ENCODE measurements at places on chromosomes 1 and 21.

GRCh38 chr1:7407980-7408770 is 362.9 kb upstream of the VAMP3 start:
- DNase-seq: no peak

- DNase-seq: no peak
These were observed 11.4 kb downstream of the RGS5 start for GRCh38 chr1:163191301-163191700.

GRCh38 chr1:206079135-206079534 is 26.2 kb downstream of the RHEX start:
- DNase-seq: no peak

DNA sequence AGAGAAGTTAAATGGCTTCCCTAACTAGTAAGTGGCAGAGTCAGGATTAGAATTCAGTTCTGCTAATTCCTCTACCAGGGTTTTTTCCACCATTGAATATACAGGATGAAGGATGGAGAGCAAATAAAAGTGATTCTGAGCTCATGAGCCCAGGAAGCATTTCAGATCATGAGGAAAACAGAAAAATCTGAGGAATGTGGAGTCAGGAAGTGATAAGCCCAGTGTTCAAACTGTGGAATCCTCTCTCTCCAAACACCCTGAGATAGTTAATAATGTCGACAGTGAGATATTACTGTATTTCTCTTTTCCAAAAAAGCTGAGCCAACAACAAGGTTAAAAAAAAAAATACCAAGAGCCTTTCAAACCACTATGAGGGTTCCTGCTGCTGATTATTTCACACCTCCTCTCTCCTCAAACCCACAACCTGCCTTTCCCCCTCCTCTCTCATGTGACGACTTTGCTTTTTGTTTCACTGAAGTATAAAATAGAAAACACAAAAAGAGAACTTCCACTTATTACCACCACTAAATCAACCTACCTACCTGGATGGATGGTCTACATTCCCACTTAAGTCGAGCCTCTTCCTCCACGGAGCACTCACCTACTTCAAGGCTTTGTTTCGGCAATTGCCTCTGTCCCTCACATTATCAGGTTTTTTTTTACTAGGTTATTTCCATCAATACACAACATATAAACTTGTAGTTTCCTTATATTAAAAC is 8.9 kb downstream of the SLAMF1 start:
- peak; percentile 13 for DNase-seq

DNA sequence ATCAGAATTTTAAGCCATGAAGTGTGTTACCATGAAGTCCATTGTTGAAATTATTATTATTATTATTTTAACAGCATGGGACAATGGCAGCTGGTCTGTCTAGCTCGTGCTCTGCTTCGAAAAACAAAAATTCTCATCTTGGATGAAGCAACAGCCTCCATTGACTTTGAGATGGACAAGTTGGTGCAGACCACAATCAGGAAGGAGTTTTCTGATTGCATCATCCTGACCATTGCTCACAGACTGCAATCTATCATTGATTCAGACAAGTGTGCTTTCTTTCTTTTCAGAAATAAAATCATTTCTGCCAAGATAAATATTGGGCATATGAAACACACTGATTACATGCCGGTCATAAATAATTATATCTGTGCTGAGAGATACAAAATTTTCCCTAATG is 21.0 kb downstream of the HSPA13 start:
- DNase-seq: no peak

DNA sequence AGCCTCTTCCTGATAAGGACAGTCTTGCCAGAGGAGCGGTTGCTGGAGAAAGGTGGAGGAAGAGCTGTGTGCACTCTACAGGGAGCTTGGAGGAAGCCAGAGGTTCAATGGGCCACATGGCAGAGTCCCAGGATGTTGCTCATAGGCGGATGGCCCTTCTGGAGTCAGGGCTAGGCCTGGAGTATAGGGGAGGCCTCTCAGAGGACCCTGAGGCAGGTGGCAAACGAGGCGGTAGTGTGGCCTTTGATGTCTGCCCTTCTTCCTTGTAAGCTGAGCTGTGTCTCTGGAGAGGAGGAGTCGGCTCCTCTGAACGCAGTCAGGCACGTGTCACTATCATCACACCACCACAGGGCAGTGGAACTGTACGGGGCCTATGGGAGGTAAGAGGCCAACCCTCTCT is 8.6 kb downstream of the PKP1 start:
- DNase-seq: no peak

DNA sequence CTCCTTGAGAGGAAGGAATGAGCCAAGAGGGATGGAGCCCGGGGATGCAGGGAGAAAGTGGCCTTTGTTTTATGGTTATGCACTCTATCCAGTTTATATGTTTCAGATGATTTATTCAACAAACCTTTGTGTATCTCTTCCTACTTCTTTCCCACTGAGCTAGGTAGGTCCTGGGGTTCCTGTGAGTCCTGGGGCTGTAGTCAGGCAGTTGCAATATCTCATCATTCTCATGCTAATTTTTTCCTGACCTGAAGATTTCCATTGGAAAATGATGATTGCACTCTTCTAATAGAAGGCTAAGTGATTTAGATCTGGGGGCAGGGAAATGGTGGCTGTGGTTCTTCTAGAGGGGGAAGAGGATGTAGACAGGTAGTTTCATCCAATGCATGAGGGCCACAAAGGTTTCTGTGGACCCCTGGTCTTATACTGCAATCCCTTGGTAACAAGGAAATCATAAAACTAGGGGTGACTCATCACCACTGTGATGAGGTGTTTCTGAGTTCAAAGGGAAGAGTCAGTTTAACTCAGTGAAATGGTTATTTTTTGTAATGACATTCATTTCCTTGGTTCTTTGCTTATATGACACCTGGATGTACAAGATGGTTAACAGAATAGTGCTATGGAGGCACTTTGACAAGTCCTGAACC is 20.2 kb downstream of the B3GALT5 start:
- DNase-seq: peak; percentile 75

- no peak for DNase-seq
These were observed 6.9 kb downstream of the SLC9A1 start for GRCh38 chr1:27147842-27148518.

DNA sequence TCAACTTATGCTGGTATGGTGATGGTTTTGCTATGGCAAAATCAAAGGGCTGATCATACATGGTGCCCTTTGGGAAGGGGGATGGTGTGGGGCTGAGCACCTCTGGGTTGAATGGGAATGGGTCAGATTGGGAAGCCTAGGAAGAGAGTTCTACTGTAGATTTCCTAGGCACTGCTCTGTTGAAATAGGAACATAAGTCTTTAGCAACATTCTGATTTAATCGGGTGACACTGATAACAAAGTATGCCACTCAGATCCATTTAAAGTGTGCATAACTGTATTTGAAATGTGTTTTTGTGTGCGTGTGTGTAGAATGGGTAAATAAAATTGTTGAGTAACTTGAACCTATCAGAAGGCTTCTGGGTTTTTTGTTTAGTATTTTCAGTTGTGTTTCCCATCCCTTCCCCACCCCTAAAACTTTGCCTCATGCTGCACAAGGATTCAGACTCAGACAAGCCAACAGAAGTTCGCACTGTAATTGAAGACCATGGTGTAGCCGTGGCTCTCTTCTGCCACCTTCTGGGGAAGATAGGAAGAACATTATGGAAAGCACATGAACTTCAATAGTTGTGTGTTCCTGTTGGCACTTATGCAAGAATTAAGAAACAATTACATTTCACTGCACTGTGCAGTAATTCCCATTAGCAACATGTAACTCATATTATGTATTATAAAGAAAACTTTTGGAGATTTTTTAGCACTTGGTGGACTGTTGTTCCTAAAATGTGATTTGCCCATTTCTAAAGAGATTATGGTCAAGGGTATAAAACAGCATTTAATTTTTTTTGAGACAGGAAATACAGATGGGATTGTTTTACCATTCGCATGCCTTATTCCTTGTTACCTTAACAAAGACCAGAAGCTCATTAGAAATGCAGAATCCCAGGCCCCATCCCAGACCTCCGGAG is 10.9 kb upstream of the C4BPB start:
- DNase-seq: peak; percentile 66

DNA sequence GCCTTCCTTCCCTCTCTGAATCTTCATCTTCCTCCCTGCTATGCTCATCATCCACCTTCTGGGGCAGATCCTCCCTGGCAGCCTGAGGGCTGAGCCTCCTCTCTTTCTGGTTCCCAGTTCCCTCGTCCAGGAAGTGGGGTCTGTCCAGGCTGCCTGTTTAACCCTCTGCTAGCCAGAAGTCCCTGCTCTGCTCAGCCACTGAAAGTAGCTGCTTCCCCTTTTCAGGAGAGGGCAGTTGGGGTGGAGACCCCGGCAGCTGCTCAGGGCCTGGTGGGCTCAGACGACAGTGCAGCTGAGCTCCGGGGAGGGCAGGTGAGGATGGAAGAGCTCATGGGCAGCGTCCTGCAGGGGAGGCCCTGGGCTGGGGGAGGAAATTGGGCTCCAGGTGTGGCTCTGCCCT is 43.1 kb upstream of the ETV3 start:
- DNase-seq: no peak

GRCh38 chr1:148353461-148354283 is 129.4 kb downstream of the PPIAL4G start:
- DNase-seq: peak; percentile 92

DNA sequence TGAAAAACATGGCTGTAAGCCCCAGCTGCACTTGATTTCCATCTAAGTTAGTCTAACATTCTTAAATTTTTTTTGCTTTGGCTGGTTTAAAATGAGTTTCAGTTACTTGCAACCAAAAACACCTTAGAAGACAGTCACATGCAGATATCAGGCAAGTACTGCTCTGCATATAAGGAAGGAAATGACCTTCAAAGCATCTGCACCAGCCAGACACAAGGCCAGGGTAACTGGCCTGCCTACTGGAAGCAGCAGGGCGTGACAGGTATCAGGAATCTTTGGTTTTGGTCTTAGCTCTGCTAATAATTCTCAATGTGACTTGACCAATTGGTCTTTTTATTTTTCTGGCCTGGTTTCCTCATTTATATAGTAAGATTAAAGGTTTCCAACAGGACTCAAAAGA is 33.5 kb downstream of the SCYL3 start:
- DNase-seq: no peak

- DNase-seq: no peak
These were observed 2.4 kb upstream of the PDXK start for GRCh38 chr21:43716376-43717165.

DNA sequence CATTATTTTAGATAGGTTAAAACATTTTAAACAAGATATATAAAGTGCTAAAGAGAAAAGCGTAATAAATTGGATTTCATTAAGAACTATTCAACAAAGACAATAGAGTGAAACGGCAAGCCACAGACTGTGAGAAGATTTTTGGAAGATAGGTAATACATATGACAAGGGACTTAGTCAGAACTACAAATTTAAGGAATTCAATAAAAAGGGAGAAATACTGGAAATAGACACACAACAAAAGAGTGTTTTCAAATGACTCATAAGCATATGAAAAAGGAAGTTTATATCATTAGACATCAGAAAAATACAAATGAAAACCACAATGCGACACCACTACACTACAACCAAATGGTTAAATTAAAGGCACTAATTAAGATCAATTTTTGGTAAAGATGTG is 90.5 kb downstream of the GDAP2 start:
- DNase-seq: no peak

GRCh38 chr1:62917805-62918204 is 133.9 kb downstream of the ATG4C start:
- no peak for DNase-seq

GRCh38 chr1:240149484-240150094 is 57.9 kb downstream of the FMN2 start:
- DNase-seq: peak; percentile 17

- DNase-seq: no peak
These were observed 13.8 kb downstream of the RBM34 start for GRCh38 chr1:235147269-235147668.

DNA sequence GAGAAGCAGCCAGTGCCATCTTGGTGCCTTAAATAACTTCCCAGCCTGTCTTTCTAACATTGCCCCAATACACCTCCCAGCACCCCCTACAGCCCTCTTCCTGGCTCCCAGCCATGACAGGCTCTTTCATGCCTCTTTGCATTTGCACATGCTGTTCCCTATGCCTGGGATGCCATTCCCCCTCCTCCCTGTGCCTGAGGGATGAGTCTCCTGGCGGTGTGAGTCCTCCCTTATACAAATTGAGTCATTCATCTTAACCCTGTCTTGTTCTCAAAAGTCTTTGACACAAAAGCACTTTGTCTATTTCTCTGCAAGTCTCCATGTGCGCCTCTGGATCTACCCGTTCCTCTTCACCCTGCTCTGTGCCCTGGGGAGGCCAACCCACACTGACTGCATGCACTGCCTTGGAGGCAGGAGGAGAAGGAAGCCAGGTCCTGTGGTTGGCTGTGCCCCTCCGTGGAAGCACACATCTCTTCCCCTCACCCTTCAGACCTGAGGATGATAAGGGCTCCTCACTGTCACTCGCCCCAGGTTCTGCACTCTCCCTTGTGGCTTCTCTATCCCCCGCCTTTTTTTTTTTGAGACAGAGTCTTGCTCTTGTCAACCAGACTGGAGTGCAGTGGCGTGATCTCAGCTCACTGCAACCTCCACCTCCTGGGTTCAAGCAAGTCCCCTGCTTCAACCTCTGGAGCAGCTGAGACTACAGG is 25.1 kb downstream of the CDCP2 start:
- DNase-seq: no peak

- no peak for DNase-seq
These were observed 3.4 kb upstream of the PEX10 start for GRCh38 chr1:2415801-2416208.

GRCh38 chr1:206909161-206909882 is 12.1 kb downstream of the IL24 start:
- peak; percentile 53 for DNase-seq

DNA sequence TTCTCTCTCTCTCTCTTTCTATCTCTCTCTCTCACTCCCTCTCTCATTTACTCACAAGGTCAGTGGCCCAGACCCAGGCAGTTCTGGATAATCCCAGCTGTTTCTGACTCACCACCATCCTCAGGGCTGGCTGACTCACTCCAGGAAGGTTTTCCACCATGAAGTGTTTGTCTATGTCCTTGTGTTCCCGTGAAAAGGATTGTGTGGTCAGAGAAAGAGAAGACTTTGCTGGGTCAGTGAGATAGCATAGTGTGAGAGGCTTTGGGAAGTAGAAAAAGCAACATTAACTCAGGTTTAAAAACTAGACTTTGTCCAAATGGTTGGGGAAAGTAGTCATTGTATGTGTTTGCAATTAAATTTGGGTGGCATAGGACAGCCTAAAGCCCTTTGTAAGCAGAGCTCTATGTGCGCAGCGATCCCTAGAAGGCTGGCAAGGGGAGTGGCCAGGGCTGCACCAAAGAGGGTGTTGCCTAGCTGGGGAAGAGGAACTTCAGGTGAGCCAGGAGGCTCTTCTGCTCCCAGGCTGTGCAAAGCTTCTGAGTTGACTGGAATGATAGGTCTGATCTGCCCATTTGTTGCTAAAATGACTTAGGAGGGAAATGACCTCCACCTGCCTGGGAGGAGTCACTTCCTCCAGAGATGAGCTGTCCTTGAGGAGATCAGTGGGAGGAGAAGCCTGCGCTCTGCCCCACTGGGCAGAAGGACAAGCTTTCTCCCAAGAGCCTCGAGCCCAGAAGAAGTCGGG is 4.9 kb upstream of the CAPN2 start:
- DNase-seq: peak; percentile 97

DNA sequence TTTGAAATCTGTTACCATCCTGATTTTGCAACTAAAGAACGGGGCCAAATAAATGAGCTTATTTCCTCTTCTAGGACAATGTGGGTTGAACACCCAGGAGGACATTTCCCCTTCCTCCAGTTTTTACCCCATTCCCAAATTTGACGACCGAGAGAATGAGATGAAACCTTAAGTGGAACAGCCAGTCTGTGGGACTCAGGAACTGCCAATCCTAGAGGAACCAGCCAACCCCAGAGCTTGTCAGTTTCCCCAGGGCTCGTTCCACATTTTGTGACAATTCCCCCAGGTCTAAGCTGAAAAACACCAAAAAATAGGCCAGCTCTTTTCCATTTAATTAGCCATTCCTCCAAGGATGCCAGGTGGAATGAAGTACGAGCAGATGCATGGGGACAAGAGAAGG is 21.3 kb upstream of the MAPKAPK2 start:
- DNase-seq: no peak
